ENCODE measurements at places on chromosomes 2 and 18. TPM values are rescaled to one million over a fixed set of nuclear protein-coding genes. Genes with fewer than 3 reads are reported as not detected.
A peak's percentile ranks its signal among the peaks of the same experiment; 100 is the strongest.

The SLC39A6 gene
- total RNA-seq = 17.1 TPM

DNA sequence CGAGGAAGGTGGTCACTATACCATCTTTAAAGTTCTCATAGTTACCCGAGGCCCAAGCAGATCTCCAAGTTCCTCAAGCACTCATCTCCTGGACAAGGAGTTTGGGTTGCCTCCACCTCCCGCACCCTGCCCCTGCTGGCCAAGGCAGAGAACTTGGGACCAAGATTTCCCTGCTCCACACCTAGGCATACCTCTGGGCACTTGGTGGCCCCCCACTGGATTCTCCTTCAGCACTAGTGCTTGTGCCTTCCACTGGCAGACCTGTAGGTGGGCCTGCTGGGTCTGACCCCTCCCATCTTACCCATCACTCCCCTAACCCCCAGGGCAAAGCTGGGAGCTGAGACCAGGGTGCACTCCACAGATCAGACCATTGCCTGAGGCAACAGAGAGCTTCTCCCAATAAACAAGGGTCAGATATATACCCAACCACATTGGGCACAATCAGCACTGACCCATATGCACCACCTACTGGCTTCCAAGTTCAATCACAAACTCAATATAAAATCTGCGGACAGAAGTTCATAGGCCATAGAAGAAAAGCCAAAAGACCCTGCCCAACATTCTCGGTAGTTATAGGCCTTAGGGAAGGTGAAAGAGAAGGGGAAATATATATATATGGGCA lies 244.2 kb downstream of the EXOC6B start:
- no peak for DNase-seq

The TMEM150A gene
- total RNA-seq = 16.3 TPM

GRCh38 chr18:39259736-39260135 lies 1694.1 kb upstream of the CELF4 start:
- no peak for DNase-seq

GRCh38 chr2:231037731-231038482 lies 584 bp downstream of the C2orf72 start:
- DNase-seq = no peak

GRCh38 chr18:68992719-68993482 lies 195.0 kb downstream of the CCDC102B start:
- peak; percentile 18 for DNase-seq
